ENCODE measurements at places on chromosomes 2 and 18.
A peak's percentile ranks its signal among the peaks of the same experiment; 100 is the strongest.

DNA sequence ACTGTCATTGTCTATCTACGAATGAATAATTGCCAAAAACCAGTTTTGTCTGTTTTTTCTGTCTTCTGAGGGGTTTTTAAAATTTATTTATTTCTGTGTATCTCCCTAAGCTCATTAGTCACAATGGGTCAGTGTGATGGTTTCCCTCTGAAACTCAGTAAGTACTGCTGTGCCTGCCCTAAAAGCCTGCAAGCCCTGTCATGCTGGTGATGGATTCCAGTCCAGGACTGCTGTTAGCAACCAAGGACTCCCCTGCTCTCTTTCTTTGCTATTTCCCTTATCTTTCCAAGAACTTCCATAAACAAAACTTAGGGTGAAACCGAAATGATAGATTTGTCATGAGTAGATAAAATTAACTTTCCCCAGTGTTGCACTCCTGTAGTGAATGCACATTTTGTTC, 11.8 kb upstream of the DSG2 start:
- DNase-seq = no peak

GRCh38 chr2:562391-563364, 114.5 kb downstream of the TMEM18 start:
- no peak for DNase-seq

- no peak for DNase-seq
Measured at GRCh38 chr2:173568054-173568453, 213.4 kb downstream of the CDCA7 start.

- no peak for DNase-seq
Measured at GRCh38 chr2:15695582-15696330, 104.1 kb downstream of the DDX1 start.

DNA sequence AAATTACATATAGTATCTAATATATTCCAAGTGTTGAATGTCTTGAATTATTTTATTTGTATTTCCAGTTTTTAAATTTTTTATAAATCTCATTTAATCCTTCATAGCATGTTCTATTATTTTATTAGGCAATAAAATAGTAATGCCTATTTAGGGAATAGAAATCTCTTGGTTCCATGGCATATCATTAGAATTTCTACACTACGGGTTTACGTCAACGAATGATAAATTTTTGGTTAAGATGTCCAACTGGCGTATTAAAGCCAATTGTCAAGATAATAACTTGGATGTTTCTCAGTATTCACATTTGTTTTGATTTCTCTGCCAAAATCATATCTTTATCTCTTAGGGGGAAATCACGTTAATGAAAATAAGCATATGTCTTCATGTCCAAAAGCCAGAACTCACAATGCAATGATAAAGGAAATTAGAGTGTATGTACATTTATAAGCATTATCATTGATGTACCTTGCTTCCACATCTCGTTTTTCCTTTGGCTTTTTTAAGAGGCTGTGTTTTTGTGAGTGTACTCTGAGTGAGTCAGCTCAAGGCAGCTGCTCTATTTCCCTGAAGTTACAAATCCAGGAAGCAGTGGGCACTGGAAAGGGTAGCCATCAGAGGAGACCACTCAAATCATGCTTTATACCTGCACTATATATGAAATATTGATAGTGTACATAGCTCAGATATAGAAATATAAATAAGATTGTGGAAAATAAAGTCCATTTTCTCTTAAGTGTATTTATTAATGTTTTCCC, 115.8 kb upstream of the PDE1A start:
- no peak for DNase-seq

- no peak for DNase-seq
Measured at GRCh38 chr2:129803032-129803431, 176.4 kb upstream of the RAB6C start.

- DNase-seq = peak; percentile 29
Measured at GRCh38 chr2:124267794-124268193, 242.7 kb downstream of the CNTNAP5 start.

- no peak for DNase-seq
Measured at GRCh38 chr2:11784747-11785610, 38.5 kb downstream of the LPIN1 start.

- no peak for DNase-seq
Measured at GRCh38 chr18:60180671-60181070, 191.9 kb downstream of the MC4R start.

- no peak for DNase-seq
Measured at GRCh38 chr2:235270291-235270690, 223.6 kb upstream of the AGAP1 start.

DNA sequence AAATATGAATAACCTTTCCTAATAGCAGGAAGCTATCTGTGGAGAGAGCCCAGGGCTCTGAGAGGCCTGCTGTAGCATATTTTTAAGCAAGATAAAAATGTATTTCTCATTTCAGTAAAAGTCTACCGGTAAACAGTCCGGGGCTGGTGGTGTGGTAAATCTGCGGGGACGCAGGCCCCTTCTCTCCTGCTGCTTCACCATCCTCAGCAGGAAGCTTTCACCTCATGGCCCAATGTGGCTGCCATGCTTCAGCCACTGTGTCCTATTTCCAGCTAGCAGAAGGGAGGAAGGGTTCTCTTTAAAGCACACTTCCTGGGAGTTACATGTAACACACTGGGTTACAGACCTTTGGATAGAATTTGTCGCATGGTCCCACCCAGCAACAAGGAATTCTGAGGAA, 79.5 kb upstream of the ODC1 start:
- no peak for DNase-seq

- DNase-seq = no peak
Measured at GRCh38 chr18:33369711-33370449, 70.6 kb downstream of the CCDC178 start.

DNA sequence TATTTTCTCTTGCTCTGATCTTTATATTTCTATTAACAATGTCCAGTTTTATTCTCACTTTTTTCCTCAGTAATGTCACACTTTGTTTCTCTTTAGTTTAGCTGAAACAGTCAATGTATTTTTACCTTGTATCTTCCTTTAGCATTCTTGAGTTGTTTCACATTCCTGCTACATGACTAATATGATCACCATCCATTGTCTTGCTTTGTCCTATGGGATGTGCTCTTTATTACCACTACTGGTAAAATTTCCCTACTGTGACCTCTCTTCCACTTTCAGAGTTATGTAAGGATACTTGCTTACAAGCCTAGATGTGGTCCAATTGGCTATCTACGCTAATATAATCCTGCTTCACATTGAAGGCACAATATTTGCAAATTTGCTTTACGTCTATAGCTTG, 457.9 kb downstream of the PIK3C3 start:
- DNase-seq = peak; percentile 41

DNA sequence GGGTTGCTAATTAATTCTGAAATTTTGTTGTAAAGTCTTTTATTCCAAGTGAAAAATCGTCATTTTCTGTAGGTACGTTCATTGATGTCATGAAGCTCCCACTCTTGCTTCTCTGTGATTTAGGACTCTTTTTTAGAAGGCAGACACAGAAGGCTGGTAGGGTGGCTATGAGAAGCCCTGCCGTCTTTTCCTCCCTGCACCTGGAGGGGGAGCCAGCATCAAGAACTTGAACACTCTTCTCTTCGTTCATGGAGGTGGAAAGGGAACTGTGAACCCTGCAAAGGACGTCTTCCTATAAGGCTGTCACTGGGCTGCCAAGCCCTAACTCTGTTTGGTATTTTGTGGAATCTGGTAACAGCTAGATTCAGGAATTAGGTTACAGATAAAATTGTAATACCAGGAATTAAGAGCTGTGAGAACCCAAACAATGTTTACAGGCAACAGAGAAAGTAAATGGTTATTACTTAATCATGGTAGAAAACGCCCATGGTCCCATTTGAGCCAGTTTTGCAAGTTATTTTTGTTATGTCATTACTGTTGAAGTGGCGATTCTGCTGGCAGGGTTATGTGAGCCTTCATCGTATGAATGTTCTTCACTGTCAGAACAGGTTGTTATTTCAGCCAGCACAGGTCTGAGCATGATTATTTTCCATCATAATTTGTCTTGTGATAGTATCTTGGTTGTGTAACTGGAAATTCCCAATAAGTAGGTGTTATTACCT, 112.2 kb downstream of the OSBPL6 start:
- DNase-seq = no peak

DNA sequence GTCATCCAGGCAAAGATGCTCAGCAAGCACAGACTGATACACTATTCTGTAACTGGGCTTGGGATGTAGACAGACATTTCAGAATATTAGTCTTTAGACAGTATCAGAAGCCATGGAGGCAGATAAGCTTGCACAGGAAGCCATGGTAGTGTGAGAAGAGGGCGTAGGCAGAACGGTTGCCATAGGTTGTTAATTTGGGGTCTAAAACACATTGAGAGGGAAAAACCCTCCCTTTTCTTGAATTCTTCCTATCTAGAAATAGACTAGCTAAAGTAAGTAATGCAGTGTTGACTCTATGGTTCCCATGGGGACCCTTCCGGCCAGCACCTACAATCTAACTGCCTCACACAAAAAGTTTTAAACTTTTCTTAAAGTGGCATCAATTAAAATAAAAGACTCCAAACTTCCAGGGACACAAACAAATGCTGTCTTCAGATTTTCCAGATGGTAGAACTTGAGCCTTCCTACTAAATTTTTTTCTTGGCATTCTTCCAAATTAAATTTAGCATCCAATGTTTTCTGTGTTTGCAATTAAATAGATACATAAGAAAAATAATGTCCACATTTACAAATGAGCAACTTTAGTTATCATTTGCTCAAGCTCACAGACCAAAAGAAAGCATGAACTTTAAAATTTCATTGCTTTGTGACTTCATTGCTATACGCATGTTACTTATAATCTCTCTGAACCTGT, 1.9 kb downstream of the PRKRA start:
- DNase-seq = no peak

- no peak for DNase-seq
Measured at GRCh38 chr2:101016-101415, 54.7 kb upstream of the FAM110C start.

DNA sequence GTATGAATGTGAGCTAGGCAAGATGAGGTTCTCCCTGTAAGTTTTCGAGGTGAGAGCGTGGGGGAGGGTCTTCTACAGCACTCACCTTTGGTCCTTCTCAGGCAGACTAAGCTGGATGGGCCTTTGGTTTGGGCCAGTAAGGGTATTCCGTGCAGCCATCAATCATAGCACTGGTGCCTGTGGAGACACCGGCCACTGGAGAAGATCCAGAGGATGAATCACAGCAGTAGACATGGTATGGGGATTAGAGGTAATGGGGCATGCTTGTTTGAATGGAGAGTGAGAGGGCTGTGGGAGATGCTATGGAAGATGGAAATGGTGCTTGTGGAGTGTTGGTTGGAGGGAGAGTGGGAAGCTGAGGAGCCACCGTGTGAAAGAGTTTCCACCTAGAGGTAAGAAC, 16.1 kb downstream of the MAPRE3 start:
- no peak for DNase-seq

DNA sequence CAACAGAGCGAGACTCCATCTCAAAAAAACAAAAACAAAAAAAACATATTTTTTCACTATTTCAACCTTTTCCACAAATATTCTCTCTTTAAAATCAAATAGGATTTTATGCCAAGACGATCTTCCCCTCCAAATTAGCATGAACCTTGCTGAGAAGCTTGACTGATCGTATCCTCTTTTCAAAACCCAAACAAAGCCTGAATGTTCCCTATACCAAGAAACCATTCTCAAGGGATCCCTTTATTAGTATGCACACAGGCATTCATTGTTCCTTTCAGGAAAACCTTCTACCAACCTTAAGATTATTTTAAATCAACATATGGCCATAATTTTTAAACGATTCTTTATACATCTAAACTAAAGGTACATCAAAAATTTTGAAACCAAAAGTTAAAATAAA, 6.3 kb downstream of the SPIRE1 start:
- no peak for DNase-seq

DNA sequence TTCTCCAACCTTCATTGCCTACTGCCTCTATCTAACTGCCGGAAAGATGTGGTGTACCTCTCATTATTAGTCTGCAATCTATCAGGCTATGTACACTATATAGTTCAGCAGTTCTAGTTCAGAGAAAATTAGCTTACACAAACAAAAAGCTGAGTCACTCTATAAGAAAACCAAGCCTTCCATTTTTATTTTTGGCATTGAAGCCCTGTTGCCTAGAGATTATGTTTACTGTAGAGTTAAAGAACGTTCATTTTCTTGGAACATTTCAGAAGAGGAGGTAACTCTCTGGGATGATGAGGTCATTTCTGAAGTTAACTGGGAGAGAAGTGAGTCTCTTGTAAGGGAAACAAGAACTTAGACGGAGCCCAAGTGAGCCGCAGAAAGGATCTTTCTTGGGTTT, 133.5 kb downstream of the FAM124B start:
- peak; percentile 53 for DNase-seq

GRCh38 chr2:196966061-196966460, 39.6 kb upstream of the PGAP1 start:
- no peak for DNase-seq

Data from HS-5 (cell line).